ENCODE measurements at places on chromosomes 16 and 17. TPM values are rescaled to one million over a fixed set of nuclear protein-coding genes. Genes with fewer than 3 reads are reported as not detected.

ANKS3 gene
- 12.6 TPM for polyA plus RNA-seq

PROCA1 gene
- polyA plus RNA-seq = 1.2 TPM

GAS2L2 gene
- 3.3 TPM for polyA plus RNA-seq

UNC13D gene
- 61.2 TPM for polyA plus RNA-seq

RDM1 gene
- polyA plus RNA-seq = 0.26 TPM

COX6A2 gene
- not detected for polyA plus RNA-seq

NTN1 gene
- 3.6 TPM for polyA plus RNA-seq

RAB40C gene
- polyA plus RNA-seq = 53.8 TPM

C1QBP gene
- 123 TPM for polyA plus RNA-seq

MT4 gene
- not detected for polyA plus RNA-seq

VMO1 gene
- polyA plus RNA-seq = 21.8 TPM

AIPL1 gene
- polyA plus RNA-seq = not detected

MPO gene
- 10.8 TPM for polyA plus RNA-seq

EPN3 gene
- polyA plus RNA-seq = 2.5 TPM

CES5A gene
- not detected for polyA plus RNA-seq

RPS2 gene
- polyA plus RNA-seq = 3,147 TPM

CX3CL1 gene
- 24.9 TPM for polyA plus RNA-seq

MYH8 gene
- not detected for polyA plus RNA-seq

CACNG3 gene
- not detected for polyA plus RNA-seq

NQO1 gene
- 44.0 TPM for polyA plus RNA-seq

ABCA8 gene
- 2.7 TPM for polyA plus RNA-seq

CEP112 gene
- 5.9 TPM for polyA plus RNA-seq

RNF227 gene
- polyA plus RNA-seq = 6.0 TPM

TBC1D28 gene
- not detected for polyA plus RNA-seq

CD300H gene
- 11.9 TPM for polyA plus RNA-seq

HOXB4 gene
- polyA plus RNA-seq = 1.7 TPM

CLEC10A gene
- polyA plus RNA-seq = 18.4 TPM

TMC8 gene
- polyA plus RNA-seq = 15.7 TPM

ZNF423 gene
- polyA plus RNA-seq = 1.1 TPM

KRT20 gene
- 0.24 TPM for polyA plus RNA-seq

SLC6A2 gene
- 0.02 TPM for polyA plus RNA-seq

KRTAP9-4 gene
- not detected for polyA plus RNA-seq

GPR179 gene
- polyA plus RNA-seq = 0.03 TPM

RSKR gene
- 3.9 TPM for polyA plus RNA-seq

HCRT gene
- not detected for polyA plus RNA-seq

OTOA gene
- 0.95 TPM for polyA plus RNA-seq

KCNH6 gene
- polyA plus RNA-seq = 0.06 TPM

ABCC12 gene
- polyA plus RNA-seq = not detected

TBC1D3C gene
- polyA plus RNA-seq = 1.2 TPM

MT1G gene
- polyA plus RNA-seq = 140 TPM

MRPL27 gene
- polyA plus RNA-seq = 176 TPM

GP1BA gene
- polyA plus RNA-seq = 0.26 TPM

TENT4B gene
- 4.3 TPM for polyA plus RNA-seq

KCNJ18 gene
- polyA plus RNA-seq = not detected

MMP25 gene
- 6.2 TPM for polyA plus RNA-seq
